ENCODE measurements at places on chromosomes 5 and 9.

DNA sequence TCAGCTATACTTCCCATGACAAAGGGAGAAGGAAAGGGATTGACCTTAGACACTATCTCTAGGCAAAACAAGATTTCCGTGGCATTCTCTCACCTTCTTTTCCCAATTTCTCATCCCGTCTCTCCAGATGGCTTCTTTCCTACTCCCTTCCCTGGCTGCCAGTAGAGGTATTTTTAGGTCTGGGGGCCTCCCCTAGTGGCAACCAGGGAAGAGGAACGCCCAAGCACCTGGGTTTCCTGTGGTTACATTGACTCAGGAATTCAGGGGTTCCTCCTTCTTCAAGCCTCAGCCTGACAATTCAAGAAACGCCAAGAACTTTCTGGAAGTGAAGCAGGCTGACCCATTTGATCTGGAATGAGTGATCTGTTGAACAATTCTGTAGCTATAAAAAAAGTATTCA is 111.5 kb upstream of the OSMR start:
- no peaks in the 10 kb centered on the region for H3K27me3 ChIP-seq
- H3K36me3 ChIP-seq: no peaks in the 10 kb centered on the region
- peak; percentile 31 for DNase-seq
- H3K4me1 ChIP-seq: no peaks in the 10 kb centered on the region

DNA sequence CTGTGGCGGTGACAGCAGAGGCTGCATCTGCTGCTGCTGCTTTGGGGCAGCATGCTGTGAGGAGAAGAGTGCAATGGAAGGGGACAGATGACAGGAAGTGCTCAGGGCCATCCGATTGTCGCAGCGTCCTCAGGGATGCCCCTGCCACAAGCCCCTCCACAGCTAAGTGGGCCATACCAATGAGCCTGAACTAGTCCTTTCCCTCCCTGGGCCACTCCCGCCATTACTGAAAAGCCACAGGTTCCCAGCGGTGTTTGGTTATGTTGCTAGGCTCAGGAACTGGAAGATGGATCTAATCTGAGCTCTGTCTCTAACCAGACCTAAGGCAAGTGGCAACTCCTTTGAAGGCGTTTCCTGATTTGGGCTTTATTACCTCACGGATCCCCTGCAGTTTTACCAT is 109.2 kb downstream of the GAPVD1 start:
- DNase-seq: no peak
- H3K36me3 ChIP-seq: no peaks in the 10 kb centered on the region
- H3K27ac ChIP-seq: no peak overlapping the region
- H3K4me1 ChIP-seq: peaks cover 1% of the 10 kb centered on the region
- H3K27me3 ChIP-seq: no peaks in the 10 kb centered on the region
- H3K4me3 ChIP-seq: no peak overlapping the region

- DNase-seq: no peak
- H3K27me3 ChIP-seq: 0 out of 2 replicates have a peak, but pooled peaks cover 2% of the 10 kb centered on the region
- H3K4me1 ChIP-seq: peaks cover 4% of the 10 kb centered on the region
- no peaks in the 10 kb centered on the region for H3K36me3 ChIP-seq
These were observed 434.0 kb downstream of the GADD45G start for GRCh38 chr9:90038763-90039162.

DNA sequence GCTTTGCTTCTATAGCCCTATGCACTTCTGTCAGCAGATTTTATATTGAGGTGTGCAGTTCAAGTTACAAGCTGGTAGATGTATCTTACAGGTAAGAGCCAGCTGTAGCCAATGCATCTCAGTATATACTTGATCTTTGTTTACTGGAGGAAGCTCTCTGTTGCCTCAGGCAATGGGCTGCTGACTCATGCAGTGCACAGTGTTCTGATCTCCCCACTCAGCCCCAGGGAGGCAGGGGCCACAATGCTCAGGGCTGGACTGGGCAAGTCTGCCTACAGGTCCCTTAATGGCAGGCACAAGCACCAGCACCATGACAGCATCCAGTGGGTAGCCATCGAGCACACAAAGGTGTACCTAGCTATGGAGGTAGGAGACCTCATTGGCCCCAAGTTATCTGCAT is 178.8 kb upstream of the CDH10 start:
- H3K4me3 ChIP-seq: no peak overlapping the region
- H3K27me3 ChIP-seq: no peaks in the 10 kb centered on the region
- no peaks in the 10 kb centered on the region for H3K36me3 ChIP-seq
- H3K4me1 ChIP-seq: no peaks in the 10 kb centered on the region
- no peak for DNase-seq

- no peak overlapping the region for H3K4me3 ChIP-seq
- H3K4me1 ChIP-seq: no peaks in the 10 kb centered on the region
- no peak for DNase-seq
These were observed 7.8 kb downstream of the LPAR1 start for GRCh38 chr9:111030492-111030891.

GRCh38 chr9:110606179-110606790 is 26.7 kb upstream of the SVEP1 start:
- no peak overlapping the region for H3K27ac ChIP-seq
- no peaks in the 10 kb centered on the region for H3K36me3 ChIP-seq
- no peak overlapping the region for H3K4me3 ChIP-seq
- peaks cover 2% of the 10 kb centered on the region for H3K4me1 ChIP-seq

GRCh38 chr9:132071847-132072507 is 7.7 kb downstream of the MED27 start:
- no peak overlapping the region for H3K4me3 ChIP-seq
- no peak overlapping the region for H3K27ac ChIP-seq

DNA sequence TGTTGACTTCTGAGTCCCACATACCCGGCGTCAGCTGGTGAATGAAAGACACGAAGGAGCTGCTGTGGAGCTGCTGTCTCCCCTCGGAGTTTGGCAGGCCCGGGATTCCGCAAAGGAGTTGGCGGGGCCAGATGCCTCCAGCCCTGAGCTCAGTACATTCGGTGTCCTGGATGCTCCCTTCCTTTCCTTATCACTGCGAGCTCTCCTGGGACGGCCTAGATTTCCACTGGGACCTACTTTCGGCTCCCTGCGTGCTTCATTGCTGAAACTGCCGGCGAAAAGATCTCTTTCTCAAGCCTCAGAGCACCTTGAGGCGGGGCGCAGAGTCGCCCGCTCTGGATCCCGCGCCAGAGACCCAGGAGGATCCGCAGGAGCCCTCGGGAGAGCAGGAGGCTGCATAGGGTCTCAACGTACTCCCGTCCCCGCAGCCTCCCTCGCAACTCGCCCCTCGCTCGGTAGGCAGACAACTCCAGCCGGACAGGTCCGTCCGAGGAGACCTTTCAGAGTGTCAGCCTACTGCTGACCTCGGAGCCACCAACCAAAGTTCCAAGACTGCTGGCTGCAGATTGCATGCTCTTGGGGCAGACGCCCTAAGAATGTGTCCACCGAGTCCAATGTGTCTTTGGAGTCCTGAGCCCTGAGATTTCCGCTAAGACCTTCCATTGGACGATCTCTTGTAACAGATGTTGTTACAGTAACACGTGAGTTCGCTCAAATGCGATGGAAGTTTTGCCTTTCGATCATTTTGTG is 6.1 kb downstream of the ANXA2R start:
- H3K27ac ChIP-seq: no peak overlapping the region
- no peaks in the 10 kb centered on the region for H3K36me3 ChIP-seq
- no peaks in the 10 kb centered on the region for H3K4me1 ChIP-seq
- H3K4me3 ChIP-seq: no peak overlapping the region

GRCh38 chr9:124617477-124618141 is 110.4 kb upstream of the NR5A1 start:
- no peaks in the 10 kb centered on the region for H3K36me3 ChIP-seq
- no peak overlapping the region for H3K27ac ChIP-seq
- H3K27me3 ChIP-seq: no peaks in the 10 kb centered on the region
- H3K4me3 ChIP-seq: no peak overlapping the region
- peak; percentile 84 for DNase-seq

GRCh38 chr5:177982072-177982727 is 13.8 kb downstream of the PROP1 start:
- peaks cover 1% of the 10 kb centered on the region for H3K4me1 ChIP-seq
- H3K36me3 ChIP-seq: no peaks in the 10 kb centered on the region
- no peak overlapping the region for H3K27ac ChIP-seq
- DNase-seq: peak; percentile 66
- peaks cover 20% of the 10 kb centered on the region for H3K27me3 ChIP-seq
- H3K4me3 ChIP-seq: no peak overlapping the region

DNA sequence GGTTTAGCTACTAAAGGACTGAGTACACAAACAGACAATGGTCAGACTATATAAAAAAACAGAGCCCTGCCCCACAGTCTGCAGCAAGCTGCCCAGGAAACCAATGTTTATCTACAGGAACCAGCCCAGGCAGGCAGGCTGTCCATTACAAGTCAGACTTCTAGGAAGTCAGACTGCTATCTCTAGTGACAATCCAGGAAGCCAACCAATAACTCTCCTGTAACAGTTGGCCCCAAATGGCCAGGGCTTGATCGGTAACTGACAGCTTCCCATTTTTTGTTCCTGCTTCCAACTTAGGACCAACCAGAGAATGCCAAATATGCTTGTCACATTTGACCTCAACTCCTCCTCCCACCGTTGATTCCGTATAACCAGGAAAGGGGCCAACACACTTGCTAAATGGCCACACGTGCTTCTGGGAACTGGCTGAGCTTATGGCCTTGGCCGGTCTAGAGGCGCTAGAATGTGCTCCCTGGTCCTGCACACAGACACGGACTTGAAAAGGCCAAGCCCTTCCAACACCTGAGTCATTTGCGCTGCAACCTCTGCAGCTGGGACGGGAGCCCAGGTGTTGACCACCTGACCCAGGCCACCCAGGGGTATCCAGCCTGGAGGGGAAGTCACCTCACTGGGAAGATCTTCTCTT is 79.6 kb upstream of the CDK20 start:
- H3K27ac ChIP-seq: no peak overlapping the region
- H3K27me3 ChIP-seq: no peaks in the 10 kb centered on the region
- no peak for DNase-seq
- H3K4me1 ChIP-seq: peaks cover 2% of the 10 kb centered on the region
- H3K36me3 ChIP-seq: no peaks in the 10 kb centered on the region
- H3K4me3 ChIP-seq: no peak overlapping the region

DNA sequence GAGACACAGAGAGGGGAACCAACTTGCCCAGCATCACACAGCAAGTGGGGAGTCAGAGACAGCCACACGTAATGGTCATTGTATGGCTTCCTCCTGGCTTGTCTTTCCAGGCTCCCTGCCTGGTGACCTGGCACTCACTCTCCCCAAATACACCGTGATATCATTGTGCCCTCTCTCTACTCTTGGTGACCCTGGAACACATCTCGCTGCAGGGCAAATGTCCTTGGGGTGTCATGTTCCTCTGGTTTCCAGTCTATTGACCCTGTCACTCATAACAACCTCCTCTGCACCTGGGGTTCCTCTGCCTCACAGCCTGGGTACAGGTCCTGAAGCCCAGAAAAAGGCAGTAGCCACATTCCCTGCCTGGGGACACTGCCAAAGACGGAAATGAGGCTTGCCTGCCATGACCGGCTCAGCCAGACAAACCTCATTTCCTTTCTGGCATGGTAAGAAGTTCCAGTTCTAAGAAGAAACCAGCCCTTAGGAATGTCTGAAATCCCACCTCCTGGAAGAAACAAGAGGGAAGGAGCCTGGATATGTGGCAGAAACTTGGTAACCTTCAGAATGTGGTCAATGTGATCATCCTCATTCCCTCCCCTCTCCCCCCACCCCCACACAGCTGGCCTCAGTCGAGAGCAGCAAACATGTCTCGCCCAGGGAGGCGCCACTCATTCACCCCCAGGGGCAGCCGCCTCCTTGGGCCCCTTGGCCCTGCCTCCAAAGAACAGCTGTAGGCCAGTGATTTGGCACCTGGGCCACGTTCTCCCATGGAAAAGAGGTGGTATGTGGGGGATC is 30.6 kb upstream of the SMU1 start:
- DNase-seq: no peak
- H3K4me1 ChIP-seq: 0 out of 2 replicates have a peak, but pooled peaks cover 4% of the 10 kb centered on the region
- H3K36me3 ChIP-seq: no peaks in the 10 kb centered on the region
- H3K4me3 ChIP-seq: no peak overlapping the region

- H3K4me3 ChIP-seq: peak overlapping the region; percentile 86
- peaks cover 3% of the 10 kb centered on the region for H3K4me1 ChIP-seq
- no peaks in the 10 kb centered on the region for H3K36me3 ChIP-seq
- DNase-seq: no peak
- no peak overlapping the region for H3K27ac ChIP-seq
These were observed 437 bp upstream of the TRIM41 start for GRCh38 chr5:181222630-181223057.

DNA sequence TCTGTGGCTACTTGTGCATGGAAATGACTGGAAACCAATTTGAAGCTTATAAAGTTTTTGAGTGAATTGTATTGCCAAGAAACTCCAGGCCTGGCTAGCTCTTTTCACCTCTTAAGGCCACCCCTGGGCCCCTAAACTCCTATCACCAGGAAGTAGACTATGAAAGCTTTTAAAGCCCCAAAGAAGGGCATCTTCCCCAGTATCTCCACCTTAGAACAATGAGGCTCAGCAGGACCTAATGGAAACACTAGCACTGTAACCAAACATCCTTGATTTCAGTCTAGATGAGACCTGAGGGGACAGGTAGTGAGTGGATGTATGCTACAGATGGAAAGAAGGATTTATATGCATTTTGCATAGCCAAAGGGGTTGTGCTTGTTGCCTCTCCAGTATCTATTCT is 25.0 kb downstream of the LYRM7 start:
- DNase-seq: no peak
- no peak overlapping the region for H3K4me3 ChIP-seq
- no peaks in the 10 kb centered on the region for H3K4me1 ChIP-seq
- H3K27ac ChIP-seq: no peak overlapping the region

- no peaks in the 10 kb centered on the region for H3K4me1 ChIP-seq
- no peaks in the 10 kb centered on the region for H3K27me3 ChIP-seq
- no peaks in the 10 kb centered on the region for H3K36me3 ChIP-seq
- DNase-seq: no peak
- no peak overlapping the region for H3K4me3 ChIP-seq
- no peak overlapping the region for H3K27ac ChIP-seq
These were observed 10.3 kb downstream of the IDNK start for GRCh38 chr9:83633255-83633654.

DNA sequence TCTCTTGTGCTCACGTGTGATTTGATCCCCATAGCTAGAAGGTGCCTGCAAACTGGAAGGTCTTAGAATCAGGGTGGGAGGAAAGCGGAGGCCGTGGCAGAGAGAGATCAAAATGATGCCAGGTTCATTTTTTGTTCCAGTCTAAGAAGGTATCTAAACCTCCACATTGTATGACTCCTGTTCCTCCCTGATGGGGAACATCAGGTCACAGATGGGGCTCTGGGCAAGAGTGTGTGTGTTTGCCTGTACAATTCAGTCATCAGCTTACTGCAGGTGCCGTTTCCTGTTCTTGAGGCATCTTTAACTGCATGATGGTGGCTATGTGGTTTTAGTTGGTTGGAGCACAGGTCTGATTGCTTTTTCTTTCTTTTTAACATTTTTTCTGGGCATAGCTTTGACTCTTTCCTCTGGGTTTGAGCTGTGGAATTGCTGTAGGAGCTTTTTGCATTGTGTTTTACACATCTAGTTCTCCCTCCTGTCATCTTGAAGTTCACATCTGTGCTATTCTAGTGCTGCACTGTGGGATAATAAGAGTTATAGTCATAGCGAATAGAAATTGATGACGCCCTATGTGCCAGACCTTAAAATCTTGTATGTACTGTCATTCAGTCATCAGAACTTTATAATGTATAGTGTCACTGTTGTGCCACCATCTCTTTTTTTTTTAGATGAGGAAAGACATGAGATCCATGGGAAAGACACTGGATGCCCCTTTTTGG is 30.8 kb downstream of the ARHGAP26 start:
- no peaks in the 10 kb centered on the region for H3K36me3 ChIP-seq
- no peak for DNase-seq
- H3K27ac ChIP-seq: no peak overlapping the region
- no peaks in the 10 kb centered on the region for H3K27me3 ChIP-seq
- no peaks in the 10 kb centered on the region for H3K4me1 ChIP-seq

- no peak for DNase-seq
- H3K27ac ChIP-seq: no peak overlapping the region
- H3K4me1 ChIP-seq: 0 out of 2 replicates have a peak, but pooled peaks cover 2% of the 10 kb centered on the region
- H3K27me3 ChIP-seq: no peaks in the 10 kb centered on the region
These were observed 250.6 kb downstream of the ARRDC3 start for GRCh38 chr5:91132550-91132949.

Measured in iPS DF 6.9 (cell line).